ENCODE measurements at places on chromosomes 2 and 18.
A peak's percentile ranks its signal among the peaks of the same experiment; 100 is the strongest.

- DNase-seq = no peak
These were observed 92.5 kb upstream of the LRATD1 start for GRCh38 chr2:14540015-14540414.

DNA sequence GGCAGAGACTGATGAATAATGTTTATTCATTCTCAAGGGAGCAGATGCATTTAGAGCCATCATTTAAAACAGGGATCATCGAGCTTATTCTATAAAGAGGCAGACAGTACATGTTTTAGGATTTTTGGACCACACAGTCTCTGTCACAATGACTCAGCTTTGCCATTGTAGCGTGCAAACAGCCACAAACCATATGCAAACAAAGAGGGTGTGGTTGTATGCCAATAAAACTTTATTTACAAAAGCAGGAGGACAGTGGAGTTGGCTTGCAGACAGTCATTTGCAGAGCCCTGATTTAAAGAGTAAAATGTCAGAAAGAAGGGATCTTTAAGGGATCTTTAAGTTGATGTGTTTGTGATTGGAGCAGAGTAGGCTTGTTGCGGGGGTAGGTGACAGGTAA lies 51.5 kb downstream of the SMIM21 start:
- no peak for DNase-seq

- no peak for DNase-seq
These were observed 3.4 kb upstream of the IER3IP1 start for GRCh38 chr18:47179520-47179919.

DNA sequence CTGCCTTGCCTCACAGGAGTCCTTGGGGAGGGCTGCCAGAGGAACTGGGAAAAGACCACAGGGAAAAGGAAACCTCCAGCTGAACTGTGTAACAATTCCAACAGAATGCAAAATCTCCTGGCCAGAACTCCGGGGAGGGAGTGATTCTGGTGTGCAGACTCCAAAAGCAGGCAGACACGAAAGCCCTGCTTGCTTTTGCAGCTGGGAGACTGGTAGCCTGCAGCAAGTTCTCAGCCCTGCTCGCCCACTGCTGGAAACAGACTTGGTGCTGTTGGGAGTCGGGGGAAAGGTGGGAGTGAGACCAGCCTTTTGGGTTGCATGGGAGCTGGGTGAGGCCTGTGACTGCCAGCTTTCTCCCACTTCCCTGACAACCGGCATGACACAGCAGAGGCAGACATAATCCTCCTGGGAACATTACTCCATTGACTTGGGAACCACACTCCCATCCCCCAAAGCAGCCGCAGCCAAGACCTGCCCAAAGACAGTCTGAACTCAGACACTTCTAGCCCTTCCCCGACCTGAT lies 26.0 kb upstream of the NMI start:
- DNase-seq = peak; percentile 64

GRCh38 chr2:173357346-173357745 lies 2.7 kb downstream of the CDCA7 start:
- DNase-seq = no peak

GRCh38 chr2:59589881-59590280 lies 963.6 kb downstream of the BCL11A start:
- no peak for DNase-seq

DNA sequence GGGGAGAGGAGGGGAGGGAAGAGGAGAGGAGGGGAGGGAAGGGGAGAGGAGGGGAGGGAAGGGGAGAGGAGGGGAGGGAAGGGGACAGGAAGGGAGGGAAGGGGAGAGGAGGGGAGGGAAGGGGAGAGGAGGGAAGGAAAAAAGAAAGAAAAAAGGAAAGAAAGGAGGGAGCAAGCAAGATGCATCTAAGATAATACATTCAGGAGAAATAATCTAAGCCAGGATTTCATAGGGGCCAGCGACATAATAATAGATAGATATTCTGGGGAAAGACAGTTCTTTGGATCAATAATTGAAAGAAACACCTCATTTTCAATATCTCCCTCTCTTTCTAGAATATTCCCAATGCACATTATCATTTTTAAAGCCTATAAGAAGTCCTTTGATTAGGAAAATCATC lies 328.9 kb upstream of the ID2 start:
- no peak for DNase-seq

DNA sequence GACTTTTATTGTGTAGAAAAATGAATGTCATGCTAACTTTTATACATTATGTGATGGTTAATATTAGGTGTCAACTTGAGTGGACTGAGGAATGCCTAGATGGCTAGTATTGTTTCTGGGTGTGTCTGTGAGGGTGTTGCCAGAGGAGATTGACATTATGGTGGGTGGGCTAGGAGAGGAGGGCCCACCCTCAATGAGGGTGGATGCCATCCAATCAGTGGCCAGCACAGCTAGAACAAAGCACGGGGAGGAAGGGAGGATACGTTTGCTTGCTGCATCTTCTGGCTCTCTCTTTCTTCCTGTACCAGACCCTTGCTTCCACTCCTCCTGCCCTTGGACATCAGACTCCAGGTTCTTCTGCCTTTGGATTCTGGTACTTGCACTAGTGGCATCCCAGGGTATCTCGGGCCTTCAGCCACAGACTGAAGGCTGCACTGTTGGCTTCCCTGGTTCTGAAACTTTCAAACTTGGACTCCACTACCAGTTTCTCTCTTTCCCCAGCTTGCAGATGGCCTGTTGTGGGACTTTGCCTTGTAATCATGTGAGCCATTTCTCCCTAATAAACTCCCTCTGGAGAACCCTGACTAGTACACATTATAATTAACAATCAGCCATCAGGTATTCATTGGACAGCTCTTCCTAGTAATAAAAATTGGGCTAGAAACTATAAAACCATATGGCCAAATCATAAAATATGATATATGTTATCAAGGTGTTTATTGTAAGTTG lies 31.7 kb upstream of the ZCCHC2 start:
- DNase-seq = no peak

DNA sequence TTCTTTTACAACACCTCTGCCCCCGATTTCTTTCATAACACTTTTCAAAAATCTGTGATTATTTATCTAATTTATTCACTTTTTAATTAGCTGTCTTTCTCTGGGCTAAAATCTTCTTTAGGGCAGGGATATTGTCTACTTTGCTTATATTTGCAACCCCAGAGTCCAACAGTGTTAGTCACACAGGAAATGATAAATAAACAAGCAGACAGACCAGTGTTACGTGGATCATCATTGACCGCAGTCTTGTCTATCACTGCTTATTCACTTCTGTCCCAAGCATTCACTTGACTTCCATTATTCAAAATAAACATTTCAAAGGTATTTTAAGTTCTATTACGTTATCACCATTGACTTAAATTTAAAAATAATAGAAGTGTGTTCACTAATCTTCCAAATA lies 237.6 kb upstream of the UBE2E3 start:
- no peak for DNase-seq

DNA sequence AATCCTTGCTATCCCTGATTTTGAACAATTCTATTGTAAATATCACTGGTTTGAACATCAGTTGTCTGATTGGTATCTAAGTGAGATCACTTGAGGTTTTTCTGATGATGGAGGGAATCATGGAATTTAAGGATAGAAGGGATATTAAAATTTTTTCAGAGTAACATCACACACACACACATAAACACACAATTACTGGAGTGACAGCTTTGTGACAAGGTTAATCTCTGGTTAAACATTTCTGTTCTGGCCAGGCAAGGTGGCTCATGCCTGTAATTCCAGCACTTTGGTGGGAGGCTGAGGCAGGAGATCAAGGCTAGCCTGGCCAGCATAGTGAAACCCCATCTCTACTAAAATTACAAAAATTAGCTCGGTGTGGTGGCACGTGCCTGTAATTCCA lies 85.3 kb downstream of the SOCS6 start:
- DNase-seq = no peak

DNA sequence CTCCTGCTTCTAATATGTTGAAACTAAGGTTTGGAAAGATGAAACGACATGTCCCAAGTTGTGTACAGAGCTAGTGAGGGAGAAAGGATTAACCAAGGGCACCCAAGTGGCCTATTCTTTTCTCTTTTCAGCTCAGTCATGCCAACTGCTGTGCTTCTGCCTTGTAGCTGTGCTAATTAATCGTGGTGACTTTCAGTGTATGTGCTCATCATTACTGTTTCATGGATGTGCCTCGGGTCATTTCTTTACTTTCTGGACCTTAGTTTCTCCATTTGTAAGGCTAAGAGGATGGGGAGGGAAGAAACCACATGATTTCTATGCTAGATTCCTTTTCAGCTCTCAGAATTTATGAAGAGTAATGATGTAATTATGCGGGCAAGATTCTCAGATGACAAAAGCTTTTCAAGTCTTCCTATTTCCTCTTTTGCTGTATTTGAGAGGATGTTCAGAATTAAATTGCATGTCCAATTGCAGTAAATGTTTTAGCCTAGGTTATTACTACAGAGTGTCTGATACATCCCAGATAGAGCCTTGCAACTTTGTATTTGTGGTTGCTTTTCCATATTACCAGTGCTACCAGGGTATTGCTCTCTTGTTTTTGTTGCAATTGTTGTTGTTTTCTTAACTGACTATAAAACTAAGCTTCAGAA lies 621.2 kb downstream of the CNTNAP5 start:
- DNase-seq = no peak

- DNase-seq = no peak
These were observed 214.5 kb downstream of the EN1 start for GRCh38 chr2:118632921-118633320.

DNA sequence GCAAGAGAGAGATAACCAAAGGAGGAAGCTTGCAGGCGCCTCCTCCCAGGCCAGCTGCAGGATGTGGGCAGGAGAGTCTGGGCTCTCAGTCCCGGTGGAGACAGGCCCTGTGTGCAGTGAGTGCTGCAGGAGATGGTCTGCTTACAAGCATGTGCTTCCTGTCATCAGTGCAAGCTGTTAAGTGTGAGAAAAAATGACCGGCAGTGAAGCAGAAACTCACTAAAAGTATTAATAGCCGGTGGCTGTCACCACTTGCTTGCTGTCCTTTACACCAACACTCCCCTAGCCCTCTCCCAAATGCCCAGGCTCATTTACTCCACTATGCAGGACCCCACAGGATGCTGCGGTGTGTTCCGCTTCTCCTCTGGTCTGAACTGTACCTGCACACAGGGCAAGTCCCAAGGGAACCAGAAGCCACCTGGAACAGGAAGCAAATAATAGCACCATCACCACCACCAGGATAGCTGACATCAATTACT lies 435.6 kb upstream of the HS6ST1 start:
- peak; percentile 76 for DNase-seq

Data from Ammon's horn (tissue), 1 donor.